CD4-positive, alpha-beta memory T cell (primary cell): ENCODE measurements at places on chromosomes 16 and 17. TPM values are rescaled to one million over a fixed set of nuclear protein-coding genes. Genes with fewer than 3 reads are reported as not detected.

Gene TOX3
- total RNA-seq, result not detected

Gene SLC12A4
- total RNA-seq, result 33.5 TPM

Gene CCL18
- total RNA-seq, result not detected

Gene SOX15
- 1.1 TPM for total RNA-seq

Gene ZDHHC1
- total RNA-seq, result not detected
